ENCODE measurements at places on chromosomes 5 and 9.

GRCh38 chr9:99809586-99810319 is 11.9 kb upstream of the NR4A3 start:
- no peak for DNase-seq

- DNase-seq: no peak
Observed at GRCh38 chr5:9045946-9046345, 499.9 kb downstream of the SEMA5A start.

DNA sequence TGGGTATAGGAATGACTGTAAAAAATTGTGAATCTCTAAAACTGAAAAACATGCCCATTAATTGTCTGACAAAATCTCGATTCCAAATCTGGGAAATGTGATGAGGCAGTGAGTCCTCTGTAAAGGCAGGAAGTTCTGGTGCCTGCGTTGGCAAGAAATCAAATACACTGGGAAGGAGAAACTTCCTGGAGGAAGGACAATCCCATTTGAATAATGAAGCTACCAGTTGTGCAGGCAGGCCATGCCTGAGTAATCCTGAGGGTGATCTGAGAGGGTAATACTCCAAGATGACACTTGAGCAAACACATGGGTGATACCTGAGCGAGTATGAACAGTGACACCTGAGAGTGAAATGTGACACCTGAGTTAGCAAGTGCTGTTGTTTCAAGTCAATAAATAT is 49.7 kb downstream of the KIF24 start:
- DNase-seq: no peak

DNA sequence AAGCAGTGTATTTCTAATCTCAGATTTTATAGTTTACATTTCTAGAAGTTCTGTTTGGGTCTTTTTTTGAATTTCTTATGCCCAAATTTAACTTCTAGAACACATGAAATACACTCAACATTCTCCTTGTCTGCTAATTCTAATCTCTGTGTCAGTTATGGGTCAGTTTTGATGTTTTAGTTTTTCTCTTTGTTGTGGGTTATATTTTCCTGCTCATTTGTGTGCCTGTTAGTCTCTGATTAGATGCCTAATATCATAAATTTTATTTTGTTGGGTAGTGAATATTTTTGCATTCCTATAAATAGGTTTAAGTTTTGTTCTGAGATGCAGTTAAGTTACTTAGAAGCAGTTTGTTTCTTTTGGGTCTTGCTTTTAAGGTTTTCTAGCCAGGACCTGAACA is 12.4 kb downstream of the LCP2 start:
- no peak for DNase-seq

DNA sequence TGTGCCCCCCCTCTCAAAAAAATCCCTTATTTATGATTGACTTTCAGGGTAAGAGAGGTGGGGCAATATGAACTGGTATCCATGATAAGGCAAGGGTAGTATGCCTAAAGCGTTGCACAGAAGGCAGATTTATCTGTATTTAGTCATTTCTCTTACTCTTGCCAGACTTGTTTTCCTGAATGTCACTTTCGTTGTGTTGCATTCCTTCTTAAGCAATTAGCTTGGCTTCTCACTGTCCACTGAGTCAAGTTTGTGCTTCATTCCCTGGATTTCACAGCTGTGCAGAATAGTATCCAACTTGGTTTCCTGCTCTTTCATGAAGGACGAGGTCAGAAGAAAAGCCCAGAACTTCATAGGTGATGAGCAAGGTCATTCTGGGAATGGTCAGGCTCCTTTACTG is 301.5 kb upstream of the ACTBL2 start:
- DNase-seq: no peak

DNA sequence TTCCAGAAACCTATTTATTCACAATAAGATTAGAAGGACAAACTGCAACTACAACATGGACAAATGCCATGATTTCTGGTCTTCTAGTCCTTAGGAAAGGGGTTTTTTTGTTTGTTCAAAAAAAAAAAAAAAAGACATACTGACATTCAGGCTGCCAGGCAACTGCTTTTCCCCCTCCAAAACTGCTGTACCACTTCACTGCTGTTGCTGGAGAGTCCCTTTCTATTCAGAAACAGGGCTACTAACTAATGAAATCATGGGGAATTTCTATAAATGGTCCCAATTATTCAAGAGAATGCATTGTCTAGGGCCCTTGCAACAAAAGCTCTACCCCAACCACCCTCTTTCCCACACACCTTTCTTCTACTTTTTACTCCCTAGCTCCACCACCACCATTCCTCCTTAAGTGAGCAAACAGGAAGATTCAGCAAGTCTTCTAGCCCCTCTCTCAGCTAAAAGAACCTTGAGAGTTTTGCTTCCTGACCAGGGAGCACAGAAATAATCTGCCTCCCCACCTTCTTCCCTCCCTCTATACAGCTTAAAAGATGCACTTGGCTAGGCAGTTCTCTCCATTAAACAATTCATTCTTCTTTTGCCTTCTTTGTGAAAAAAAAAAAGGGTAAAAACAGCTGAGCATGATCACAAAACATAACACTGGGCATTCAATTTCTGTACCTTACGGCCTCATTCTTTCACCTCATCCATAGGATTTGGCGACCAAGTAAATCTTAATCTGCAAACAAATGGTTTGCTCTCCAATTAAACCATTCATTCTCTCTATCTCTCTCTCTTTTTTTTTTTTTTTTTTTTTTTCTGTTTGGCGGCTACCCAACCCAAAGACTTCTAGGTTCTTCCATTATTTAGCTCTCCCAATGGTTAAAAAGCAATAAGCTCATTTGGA is 13.8 kb downstream of the ZNF608 start:
- DNase-seq: no peak

GRCh38 chr9:7212101-7212500 is 454.3 kb downstream of the KDM4C start:
- DNase-seq: no peak

GRCh38 chr9:5502553-5502952 is 7.8 kb upstream of the PDCD1LG2 start:
- DNase-seq: no peak

GRCh38 chr5:136062366-136063274 is 33.8 kb downstream of the TGFBI start:
- no peak for DNase-seq

DNA sequence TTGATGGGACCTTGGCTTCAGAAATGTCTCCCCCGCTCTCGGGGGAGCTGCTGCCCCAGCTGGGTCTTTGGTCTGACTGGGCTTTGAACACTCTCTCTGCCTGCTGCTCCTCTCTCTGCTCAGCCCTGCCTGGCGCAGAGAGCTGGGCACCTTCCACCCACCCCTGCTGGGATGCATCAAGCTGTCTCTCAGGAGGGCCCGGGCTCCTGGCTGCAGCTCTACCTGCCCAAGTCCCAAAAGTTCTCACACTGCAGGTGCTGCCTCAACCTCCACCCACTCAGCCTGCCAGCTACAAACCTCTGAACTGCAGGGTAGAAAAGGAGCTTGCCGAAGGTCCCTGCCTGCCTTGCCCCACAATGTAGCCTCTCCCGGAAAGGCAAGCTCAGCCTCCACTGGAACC is 36.7 kb downstream of the IRX2 start:
- DNase-seq: no peak

GRCh38 chr9:75979362-75979761 is 88.9 kb downstream of the PCSK5 start:
- DNase-seq: no peak

DNA sequence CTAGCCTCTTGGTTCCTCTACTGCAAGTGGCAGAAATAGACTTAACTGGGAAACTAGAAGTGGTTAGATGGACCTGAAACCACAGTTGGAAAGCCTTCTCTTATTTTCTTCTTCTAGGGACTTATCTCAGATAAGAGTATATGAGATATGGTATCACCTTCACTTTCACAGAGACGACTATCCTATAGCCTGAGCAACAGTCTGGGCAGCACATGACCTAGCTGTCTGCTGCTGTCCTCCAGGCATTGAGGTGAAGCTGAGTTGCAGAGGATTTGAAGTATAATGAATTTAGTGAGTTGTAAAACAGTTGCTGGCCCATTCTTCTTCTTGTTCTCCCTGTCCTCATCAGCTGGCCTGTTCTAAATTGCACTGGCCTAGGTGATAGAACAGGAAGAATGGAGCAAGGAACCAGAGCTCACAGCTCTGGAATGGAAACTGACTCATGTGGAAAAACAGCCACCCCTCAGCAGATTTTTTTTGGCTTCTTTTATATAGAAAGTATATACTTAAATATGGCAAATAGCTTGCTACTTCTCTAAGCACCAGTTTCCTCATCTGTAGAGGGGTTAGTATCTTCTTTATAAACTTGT is 27.8 kb downstream of the RECK start:
- no peak for DNase-seq

GRCh38 chr5:170497311-170498038 is 6.3 kb upstream of the KCNIP1 start:
- DNase-seq: no peak

DNA sequence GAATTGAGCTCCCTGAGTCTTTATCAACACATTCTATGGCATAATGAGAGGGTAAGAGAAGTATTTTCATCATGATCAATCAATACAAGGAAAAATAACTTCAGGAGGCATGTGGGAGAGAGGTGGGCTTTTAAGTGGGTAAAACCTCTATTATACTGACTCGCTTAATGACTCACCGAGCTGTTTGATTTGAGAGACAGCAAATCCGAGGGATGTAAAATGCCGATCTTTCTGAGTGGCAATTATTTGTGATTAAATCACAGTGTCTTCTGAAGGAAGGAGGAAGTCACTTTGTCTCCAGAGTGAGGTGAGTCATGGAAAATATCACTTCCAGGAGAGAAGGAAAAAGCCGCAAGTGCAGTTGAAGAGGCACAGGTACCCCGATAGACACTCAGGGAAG is 320.4 kb downstream of the DRD1 start:
- DNase-seq: no peak

- no peak for DNase-seq
Observed at GRCh38 chr9:131774636-131775035, 34.8 kb upstream of the RAPGEF1 start.

DNA sequence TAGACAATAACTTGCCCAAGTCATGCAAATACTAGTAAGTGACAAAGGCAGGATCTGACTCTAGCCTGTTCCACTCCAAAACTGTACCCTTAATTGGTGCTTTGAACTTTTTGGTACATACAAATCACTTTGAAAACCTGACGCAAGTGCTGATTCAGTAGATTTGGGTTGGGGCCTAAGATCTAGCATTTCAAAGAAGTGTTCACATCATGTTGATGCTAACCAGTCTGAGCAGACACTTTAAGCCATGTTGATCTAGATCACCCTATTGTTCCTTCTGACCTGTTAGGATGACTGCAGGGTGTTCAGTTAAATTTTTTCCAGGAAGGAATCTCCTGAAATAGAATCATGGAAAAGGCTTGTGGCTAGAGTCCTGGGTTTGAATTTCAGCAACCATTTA is 57.7 kb upstream of the CPEB4 start:
- DNase-seq: no peak

- no peak for DNase-seq
Observed at GRCh38 chr5:167594750-167595149, 696.7 kb upstream of the WWC1 start.

- no peak for DNase-seq
Observed at GRCh38 chr9:99162759-99163364, 57.9 kb downstream of the TGFBR1 start.

Data from activated CD8-positive, alpha-beta memory T cell treated with anti-CD3 and anti-CD28 coated beads for 1 hour (primary cell).